ENCODE measurements at places on chromosomes 2 and 18.

- DNase-seq = no peak
Measured at GRCh38 chr18:360676-361075, 92.8 kb upstream of the THOC1 start.

DNA sequence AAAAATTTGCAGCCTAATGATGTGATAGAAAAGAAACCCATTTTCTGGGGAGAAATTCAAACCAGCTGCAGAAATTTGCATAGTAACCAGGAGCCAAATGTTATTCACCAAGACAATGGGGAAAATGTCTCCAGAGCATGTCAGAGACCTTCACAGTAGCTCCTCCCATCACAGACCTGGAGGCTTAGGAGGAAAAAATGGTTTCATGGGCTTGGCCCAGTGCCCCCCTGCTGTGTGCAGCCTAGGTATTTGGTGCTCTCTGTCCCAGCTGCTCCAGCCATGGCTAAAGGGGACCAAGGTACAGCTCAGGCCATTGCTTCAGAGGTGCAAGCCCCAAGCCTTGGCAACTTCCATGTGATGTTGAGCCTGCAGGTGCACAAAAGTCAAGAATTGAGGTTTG lies 352.9 kb downstream of the PLCL1 start:
- DNase-seq = no peak

DNA sequence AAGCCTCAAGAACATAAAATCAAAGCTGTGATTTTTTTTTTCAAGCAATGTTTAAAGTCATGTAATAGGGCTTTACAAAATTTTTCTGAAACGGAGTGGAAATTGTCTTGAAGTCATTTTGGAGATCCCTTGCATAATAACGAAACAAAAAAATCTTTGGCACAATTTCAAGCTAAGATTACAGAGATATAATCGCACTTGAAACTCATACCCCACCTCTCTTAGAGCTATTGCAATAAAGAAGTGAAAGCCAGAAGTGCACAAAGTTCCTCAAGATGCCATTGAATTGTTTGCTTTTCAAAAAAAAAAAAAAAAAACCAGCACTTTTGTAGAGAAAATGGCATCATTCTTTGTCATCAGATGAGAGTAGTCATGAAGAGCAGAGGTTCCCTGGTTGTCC lies 152.3 kb downstream of the PAX3 start:
- DNase-seq = no peak

DNA sequence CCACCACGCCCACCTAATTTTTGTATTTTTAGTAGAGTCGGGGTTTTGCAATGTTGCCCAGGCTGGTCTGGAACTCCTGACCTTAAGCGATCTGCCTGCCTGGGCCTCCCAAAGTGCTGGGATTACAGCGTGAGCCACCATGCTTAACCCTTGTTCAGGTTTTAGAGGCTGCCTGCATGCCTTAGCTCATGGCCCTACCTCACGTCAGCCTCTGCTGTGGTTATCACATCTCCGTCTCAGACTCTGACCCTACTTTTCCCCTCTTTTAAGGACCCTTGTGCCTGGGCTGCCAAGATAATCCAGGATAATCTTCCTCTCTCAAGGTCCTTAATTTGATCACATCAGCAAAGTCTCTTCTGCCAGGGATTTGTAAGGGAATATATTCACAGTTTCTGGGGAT lies 98.2 kb upstream of the PMAIP1 start:
- no peak for DNase-seq

GRCh38 chr2:20212459-20212870 lies 12.5 kb downstream of the SDC1 start:
- DNase-seq = no peak

- no peak for DNase-seq
Measured at GRCh38 chr18:58609536-58609993, 19.3 kb downstream of the ALPK2 start.

- no peak for DNase-seq
Measured at GRCh38 chr2:75311521-75311920, 112.2 kb upstream of the TACR1 start.

- no peak for DNase-seq
Measured at GRCh38 chr2:202149155-202149762, 76.2 kb downstream of the KIAA2012 start.

GRCh38 chr2:166444306-166444705 lies 49.7 kb downstream of the SCN7A start:
- no peak for DNase-seq

Data from Caco-2 (cell line).